ENCODE measurements at places on chromosomes 16 and 17.

DNA sequence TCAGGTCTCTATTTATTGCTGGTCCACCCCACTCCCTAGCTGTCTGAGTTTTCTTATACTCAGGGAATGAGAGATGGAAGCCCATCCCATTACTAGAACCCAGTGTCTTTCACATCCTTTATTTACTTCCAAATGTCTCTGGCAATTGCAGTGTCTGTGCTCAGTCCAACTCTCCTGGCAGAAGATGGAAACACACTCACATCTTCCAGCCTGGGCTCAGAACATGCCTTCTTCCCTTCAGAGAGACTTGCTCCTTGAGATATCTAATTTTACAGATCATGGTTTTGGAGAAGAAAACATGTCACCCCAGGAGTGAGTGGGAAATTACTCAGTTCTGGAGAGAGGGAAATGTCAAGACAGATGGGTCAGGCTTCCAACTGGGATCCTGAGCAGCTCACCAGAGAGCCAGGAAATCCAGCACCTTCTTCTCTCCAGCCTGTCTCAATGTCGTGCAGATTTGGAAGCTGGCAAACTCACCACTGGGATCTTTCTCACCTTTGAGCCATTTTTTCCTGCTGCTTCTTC, 494.4 kb downstream of the HS3ST4 start:
- no peak for DNase-seq

DNA sequence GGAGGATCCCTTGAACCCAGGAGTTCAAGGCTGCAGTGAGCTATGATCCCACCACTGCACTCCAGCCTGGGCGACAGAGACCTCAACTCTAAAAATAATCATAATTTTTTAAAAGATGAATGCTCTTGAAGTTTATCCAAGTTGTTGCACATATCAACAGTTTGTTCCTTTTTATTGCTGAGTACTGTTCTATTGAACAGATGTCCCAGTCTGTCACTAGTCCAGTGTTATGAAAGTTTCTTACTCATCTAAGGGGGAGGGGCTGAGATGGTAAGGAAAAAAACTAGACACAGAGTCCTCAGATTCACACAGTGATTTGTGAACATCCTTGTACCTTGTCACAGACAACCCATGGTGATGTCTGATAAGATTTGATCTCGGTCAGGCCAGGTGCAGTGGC, 3.9 kb downstream of the ACAP1 start:
- no peak for DNase-seq

- no peak for DNase-seq
Measured at GRCh38 chr16:73171380-73171779, 123.5 kb upstream of the ZFHX3 start.

GRCh38 chr16:1428511-1428910, 2.4 kb upstream of the PERCC1 start:
- DNase-seq: no peak

GRCh38 chr16:56910654-56911539, 21.0 kb upstream of the HERPUD1 start:
- no peak for DNase-seq

- DNase-seq: no peak
Measured at GRCh38 chr17:29949696-29950095, 8.3 kb downstream of the EFCAB5 start.

- no peak for DNase-seq
Measured at GRCh38 chr16:47574091-47575054, 113.2 kb downstream of the PHKB start.

All from activated CD8-positive, alpha-beta memory T cell treated with anti-CD3 and anti-CD28 coated beads for 1 hour (primary cell).